ENCODE measurements at places on chromosomes 16 and 17. TPM values are rescaled to one million over a fixed set of nuclear protein-coding genes. Genes with fewer than 3 reads are reported as not detected.

The SLC35G3 gene
- not detected for total RNA-seq

The EPX gene
- total RNA-seq: not detected

DNA sequence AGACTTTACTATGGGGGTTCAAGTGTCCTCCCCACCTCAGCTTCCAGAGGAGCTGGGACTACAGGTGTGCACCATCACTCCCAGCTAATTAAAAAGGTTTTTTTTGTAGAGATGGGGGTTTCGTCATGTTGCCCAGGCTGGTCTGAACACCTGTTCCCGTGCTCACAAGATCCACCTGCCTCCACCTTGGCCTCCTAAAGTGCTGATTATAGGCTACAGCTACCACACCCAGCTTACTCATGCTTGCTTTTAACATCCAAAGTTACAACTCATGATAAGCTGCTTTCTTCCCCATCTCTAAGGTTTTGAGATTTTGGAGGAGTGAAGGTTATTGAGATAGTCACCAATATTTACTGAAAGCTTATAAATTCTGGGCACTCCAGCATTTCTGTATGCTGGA lies 2.6 kb downstream of the NUP88 start:
- ATAC-seq: no peak

- no peak for ATAC-seq
Measured at GRCh38 chr17:64941045-64941444, 21.8 kb upstream of the LRRC37A3 start.

- ATAC-seq: no peak
Measured at GRCh38 chr16:85350973-85351372, 238.7 kb upstream of the CIBAR2 start.

GRCh38 chr16:30802936-30803335 lies 15.9 kb upstream of the ZNF629 start:
- no peak for ATAC-seq

GRCh38 chr17:39045948-39046679 lies 78.9 kb upstream of the FBXO47 start:
- peak; percentile 26 for ATAC-seq

- no peak for ATAC-seq
Measured at GRCh38 chr16:85090181-85090580, 22.1 kb downstream of the CIBAR2 start.
